ENCODE measurements at places on chromosomes 13 and 19.

DNA sequence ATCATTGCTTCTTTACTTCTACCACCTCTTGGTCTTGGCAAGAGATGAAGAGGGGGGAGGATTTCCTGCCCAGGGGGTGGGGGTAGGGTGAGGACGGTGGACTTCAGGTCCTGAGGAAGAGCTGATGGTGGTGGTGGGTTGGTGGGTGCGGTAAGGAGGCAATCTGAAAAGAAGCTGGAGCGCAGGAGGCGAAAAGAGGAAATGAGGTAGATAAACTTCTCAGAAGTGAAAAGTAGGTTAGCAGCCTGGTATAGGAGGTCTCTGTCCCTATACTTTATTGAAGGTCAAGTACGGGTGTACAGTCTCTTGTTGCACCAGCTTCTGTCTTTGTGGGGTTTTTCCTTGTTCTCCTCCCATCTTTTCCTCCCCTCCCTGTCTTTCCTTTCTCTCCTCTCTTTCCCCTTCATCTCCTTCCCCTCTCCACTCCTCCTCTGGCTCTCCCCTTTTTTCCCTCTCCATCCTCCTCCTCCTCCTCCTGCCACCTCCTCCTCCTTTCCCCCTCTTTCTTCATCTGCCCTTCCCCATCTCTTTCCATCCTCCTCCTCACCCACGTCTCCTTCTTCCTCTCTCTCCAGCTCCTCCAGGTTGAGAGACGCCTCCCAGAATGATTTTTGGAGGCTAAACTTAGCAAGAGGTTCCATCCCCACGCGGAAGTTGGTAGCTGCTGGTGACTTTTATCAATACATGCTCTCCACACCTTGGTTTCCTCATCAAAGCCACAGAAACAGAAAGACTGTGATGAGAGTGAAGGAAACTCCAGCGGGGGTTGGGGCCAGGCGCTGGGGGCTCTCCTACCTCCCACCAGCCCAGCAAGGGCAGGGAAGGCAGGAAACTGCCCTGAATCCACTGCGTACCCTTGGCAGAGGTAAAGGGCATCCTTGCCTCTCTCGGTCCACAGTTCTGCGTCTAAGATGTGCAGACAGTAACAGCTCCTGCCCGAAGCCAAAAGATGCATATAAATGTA is 15.3 kb downstream of the TNFSF14 start:
- DNase-seq: no peak

- DNase-seq: no peak
Observed at GRCh38 chr19:46374536-46375475, 27.9 kb downstream of the PPP5C start.

DNA sequence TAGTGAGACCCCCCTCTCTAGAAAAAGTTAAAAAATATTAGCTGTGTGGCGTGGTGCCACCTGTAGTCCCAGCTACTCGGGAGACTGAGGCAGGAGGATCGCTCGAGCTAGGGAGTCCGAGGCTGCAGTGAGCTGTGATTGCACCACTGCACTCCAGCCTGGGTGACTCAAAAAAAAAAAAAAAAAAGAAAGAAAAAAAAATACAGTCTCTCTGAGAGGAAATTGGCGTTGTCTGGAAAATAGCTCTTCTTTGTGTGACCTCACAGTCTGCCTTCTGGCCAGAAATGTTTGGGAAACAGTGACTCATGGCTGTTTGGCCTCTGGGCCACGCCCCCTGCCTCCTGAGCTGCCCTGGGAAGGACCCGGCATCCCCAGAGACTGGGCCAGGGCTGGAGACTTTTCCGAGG is 10.7 kb downstream of the MARCHF2 start:
- DNase-seq: peak; percentile 93

GRCh38 chr13:49368688-49369087 is 75.2 kb downstream of the CAB39L start:
- no peak for DNase-seq

- no peak for DNase-seq
Observed at GRCh38 chr19:5537870-5538269, 29.9 kb downstream of the TINCR start.

- DNase-seq: no peak
Observed at GRCh38 chr19:50024719-50025021, 502 bp downstream of the VRK3 start.

GRCh38 chr19:27971071-27971470 is 1241.9 kb downstream of the UQCRFS1 start:
- no peak for DNase-seq

DNA sequence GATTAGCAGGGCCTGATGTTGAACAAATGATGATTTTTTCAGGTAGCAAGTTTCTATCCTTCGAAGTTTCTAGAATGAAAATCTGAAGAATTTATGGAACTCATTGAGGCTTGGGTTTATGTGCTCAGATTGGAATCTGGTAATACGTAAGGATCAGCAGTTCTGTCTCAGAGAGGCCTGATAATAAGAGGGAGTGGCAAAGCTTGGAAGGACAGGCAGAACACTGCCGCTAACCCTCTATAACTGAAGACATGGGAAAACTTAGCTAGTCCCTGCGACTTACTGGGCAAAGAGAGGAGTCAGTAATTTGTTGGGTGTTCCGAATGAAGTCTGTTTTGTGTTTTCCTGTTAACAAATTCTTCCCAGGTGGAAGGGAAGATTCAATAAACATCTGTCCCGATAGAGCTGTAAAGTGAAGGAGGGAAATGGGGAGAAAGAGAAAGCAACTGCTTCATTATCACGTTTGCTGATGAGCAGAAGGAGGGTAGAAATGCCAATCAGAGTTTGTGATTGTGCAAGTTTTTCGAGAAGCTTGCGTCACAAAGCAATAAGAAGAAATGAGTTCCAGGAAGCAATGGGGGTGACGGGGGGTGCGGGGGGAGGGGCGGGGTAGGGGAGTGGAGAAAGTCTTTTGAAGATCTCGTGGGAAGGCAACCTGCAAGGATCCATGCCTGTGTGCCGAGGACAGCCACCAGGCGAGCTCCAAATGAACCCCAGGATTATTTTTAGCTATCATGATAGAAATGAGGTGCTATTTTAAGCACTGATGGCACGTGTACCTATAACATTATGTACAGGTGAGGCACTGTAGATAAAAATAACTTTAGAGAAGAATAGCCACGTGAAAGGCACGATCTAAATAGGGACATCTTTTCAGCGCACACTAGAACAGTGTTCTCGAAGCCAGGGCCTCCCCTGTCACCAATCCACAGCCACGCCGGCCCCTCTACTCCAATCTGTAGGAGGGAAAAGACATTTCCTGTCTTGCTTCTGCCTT is 224.1 kb downstream of the FGF9 start:
- DNase-seq: no peak

DNA sequence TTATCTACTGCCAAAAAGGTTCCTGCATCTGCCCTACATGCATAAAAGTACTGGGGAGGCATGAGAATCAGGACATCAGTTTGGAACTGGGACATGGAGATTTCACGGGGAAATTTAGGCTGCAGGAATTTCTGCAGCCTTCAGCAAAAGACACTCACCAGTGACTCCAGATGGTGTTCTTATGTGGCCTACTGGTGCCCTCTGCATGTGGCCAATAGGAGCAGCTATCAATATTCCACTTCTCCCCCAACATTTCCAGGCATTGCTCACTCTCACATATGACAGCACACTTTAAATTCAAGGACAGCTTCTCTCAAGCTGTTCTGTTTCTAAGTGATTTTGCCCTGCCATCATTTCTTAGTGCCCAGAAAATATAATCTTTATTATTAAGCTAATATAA is 570.5 kb upstream of the ARGLU1 start:
- no peak for DNase-seq

- DNase-seq: no peak
Observed at GRCh38 chr19:1489463-1490310, 463 bp downstream of the PCSK4 start.

GRCh38 chr13:109704771-109705635 is 81.4 kb downstream of the IRS2 start:
- no peak for DNase-seq

DNA sequence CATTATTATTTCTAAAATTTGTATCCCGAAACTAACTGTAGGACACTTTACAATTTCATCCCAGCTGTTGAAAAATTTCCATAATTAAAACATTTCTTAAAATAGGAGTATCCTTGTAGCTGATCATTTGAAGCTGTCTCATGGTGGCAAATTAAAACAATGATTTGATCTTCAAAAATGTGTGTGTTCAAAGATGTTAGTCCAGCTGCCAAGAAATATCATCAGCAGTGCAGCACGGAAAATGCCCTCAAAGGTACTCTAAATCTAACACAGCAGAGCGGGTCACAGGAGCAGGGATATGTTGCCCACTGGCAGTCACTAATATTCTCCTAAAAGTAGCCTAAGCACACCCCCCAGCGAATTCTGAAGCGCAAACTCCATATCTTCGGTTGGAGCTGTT is 31.0 kb downstream of the KLF12 start:
- no peak for DNase-seq

GRCh38 chr13:99908140-99908803 is 63.3 kb downstream of the ZIC5 start:
- DNase-seq: no peak

DNA sequence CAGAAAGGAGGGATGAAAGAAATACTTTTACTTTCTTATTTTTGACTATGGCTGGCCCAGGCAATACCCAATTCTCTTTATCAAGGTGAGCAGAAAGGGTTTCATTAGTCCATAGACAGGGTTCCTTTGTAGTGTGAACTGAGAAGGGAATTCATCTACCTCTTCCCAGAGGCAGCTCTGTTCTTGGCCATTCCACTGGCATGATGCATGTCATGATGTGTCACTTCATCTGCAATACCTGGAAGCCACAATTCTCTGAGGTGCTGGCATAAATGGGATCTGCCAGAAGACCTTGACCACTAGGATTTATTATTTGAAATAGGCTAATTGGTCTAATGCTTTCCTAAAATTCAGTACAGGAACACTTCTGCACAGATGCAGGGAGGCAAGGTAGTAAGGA is 542.8 kb downstream of the RFC3 start:
- no peak for DNase-seq

DNA sequence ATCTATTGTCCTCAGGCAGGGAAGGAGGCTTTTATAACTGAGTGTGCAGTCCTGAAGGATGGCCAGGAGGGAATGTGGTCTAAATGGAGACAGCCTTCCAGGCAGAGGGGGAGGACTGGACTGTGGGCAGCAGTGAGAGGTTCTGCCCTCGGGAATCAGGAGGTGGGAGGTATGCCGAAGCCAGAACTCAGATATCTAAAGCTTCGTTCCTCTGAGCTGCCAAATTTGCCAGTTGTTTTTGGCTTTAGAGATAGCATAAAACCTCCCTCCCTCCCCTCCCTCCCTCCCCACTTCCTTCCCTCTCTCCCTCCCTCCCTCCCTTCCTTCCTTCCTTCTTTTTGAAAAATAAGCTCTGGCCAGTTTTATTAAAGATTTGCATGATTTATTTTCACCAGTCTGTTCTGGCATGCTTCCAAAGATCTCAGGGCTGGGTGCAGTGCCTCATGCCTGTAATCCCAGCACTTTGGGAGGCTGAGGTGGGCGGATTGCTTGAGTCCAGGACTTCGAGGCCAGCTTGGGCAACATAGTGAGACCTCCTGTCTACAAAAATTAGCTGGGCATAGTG is 2.4 kb downstream of the MEDAG start:
- DNase-seq: no peak

- DNase-seq: no peak
Observed at GRCh38 chr19:41420101-41420880, 6.9 kb downstream of the B3GNT8 start.

DNA sequence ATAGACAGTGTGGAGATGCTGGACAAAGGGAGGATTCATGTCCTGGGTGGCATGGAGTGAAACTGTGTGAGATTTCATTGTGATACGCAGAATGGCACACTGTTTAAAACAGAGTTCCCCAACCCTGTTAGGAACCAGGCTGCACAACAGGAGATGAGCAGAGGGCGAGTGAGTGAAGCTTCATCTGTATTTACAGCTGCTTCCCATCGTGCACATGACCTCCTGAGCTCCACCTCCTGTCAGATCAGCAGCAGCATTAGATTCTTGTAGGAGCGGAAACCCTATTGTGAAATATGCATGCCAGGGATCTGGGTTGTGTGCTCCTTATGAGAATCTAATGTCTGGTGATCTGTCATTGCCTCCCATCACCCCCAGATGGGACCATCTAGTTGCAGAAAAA is 72.5 kb downstream of the RAP2A start:
- DNase-seq: no peak

DNA sequence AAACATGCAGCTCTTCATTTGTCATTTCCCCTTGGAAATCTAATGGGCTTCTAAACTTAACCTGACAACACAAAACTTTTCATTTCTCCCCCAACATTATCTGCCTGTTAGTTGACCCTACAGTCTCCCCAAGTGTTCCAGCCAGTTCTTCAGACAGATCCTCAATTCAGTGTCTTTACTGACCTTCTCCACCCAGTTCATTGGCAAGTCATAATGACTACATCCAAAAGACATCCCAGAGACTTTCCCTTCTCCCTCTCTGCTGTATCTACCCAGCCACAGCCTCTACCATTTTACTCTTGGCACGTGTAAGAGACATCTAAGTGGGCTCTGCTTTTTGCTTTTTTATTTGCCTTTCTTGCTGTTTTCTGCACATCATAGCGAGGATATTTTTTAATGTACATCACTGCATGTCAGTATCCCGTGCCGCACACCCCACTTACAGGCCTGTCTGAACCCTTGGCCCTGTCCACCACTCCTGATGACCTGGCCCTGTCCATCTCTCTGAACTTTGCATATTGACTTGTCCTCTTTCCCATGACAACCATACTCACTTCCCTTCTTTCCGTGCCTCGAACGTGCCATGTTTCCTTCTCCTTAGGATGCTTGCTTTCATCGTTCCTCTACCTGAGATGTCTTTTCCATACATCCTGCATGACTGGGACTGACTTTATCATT is 391.9 kb downstream of the IRS2 start:
- no peak for DNase-seq

- no peak for DNase-seq
Observed at GRCh38 chr13:27035892-27036235, 135.7 kb downstream of the USP12 start.

- no peak for DNase-seq
Observed at GRCh38 chr13:44409595-44409994, 36.0 kb downstream of the SERP2 start.

GRCh38 chr13:22176968-22177520 is 506.2 kb downstream of the FGF9 start:
- no peak for DNase-seq

- DNase-seq: no peak
Observed at GRCh38 chr19:40923934-40924391, 41.9 kb upstream of the CYP2A7 start.

GRCh38 chr19:6853868-6854267 is 33.5 kb upstream of the ADGRE1 start:
- no peak for DNase-seq

DNA sequence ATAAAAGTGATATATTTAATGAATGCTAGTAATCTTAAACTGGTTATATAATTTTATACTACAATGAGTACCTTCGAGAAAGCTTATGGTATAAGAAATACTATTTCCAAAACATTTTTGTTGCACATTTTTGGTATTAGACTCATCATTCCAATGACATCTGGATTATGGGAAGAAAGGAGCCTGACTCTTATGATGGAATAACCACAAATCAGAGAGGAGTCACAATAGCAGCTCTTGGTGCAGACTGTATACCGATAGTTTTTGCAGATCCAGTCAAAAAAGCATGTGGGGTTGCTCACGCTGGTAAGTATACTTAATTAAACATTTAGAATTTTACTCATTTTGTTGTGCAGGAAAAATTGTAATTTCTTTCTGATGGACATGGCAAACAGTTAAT is 3.9 kb downstream of the LACC1 start:
- no peak for DNase-seq

Data from amniotic stem cell (primary cell).